Right ventricle myocardium inferior (tissue), 1 donor: ENCODE measurements at places on chromosomes 2 and 18. TPM values are rescaled to one million over a fixed set of nuclear protein-coding genes. Genes with fewer than 3 reads are reported as not detected.

DNA sequence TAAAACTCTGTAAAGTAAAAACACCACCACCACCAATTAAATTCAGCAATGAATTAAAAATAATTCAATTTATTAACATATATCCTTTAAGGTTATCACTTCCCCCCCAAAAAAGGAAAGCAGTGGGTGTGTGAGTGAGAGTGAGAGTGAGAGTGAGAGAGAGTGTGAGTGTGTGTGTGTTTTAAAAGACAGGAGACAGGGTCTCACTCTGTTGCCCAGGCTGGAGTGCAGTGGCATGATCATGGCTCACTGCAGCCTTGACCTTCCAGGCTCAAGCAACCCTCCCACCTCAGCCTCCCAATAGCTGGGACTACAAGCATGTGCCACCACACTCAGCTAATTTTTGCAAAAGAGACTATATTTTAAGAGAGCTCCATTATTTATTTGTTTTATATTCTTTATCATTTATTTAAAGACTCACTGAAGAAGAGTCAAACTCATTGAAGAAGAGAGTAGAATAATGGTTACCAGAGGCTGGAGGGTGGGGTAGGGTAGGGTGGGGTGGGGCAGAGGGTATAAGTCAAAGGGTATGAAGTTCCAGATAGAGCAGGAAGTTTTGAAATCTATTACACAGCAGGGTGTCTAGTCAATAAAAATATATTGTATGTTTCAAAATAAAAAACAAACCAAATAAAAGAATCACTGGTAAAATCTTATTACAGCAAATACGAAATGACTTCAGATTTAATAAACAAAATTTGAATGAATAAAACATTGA is 121.6 kb downstream of the C2orf74 start:
- DNase-seq: no peak

GRCh38 chr2:208669394-208669793 is 262.8 kb downstream of the PTH2R start:
- DNase-seq: no peak

- DNase-seq: no peak
Observed at GRCh38 chr2:99880148-99880963, 262.0 kb downstream of the AFF3 start.

DNA sequence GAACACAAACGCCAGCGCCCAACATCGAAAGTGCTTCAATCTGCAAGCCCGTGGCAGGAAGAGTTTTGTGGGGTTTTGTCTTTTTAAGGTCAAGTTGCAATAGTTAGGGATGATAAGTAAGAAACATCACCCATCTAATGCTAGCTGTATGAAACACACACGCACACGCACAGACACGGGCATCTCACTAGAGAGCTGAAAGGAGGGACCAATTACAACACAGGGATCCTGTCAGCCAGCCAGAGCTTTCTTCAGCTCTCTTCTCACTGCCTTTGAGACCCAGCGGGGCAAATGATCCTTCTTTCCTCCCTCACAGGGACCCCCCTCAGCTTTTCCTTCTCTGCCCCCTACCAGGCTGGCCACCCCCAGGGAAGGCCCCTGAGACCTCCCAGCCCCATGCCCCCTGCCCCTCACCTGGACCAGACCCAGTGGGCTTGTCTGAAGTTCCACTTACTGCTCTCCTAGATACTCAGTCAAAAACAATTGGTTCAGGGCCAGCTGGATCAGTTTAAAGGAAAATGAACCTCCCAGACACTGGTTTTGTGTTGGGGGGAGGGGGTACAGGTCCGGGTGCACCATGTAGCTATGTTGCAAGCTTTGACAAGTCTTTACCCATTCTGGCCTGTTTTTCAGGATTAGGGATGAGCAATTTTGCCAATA is 17.9 kb downstream of the CYP26B1 start:
- no peak for DNase-seq

DNA sequence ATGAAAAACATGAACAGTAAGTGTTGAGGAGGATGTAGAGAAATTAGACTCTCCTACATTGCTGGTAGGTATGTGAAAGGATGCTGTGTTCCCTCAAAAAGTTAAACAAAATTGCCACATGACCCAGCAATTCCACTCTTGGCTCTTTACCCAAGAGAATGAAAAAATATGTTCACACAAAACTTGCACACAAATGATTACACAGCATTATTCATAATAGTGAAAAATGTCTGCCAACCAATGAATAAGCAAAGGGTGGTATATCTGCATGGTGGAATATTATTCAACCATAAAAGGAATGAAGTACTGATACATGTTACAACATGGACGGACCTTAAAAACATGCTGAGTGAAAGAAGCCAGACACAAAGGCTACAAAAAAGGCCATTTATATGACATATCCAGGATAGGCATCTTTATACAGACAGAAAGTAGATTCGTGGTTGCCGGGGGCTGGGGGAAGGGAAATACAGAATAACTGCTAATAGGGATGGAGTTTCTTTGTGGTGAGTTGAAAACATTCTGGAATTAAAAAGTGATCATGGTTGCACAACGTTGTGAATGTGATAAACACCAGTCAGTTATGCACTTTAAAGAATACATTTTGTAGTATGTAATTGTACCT is 85.4 kb upstream of the MYO3B start:
- no peak for DNase-seq

GRCh38 chr2:24225499-24226242 is 50.8 kb downstream of the FAM228A start:
- no peak for DNase-seq

- no peak for DNase-seq
Observed at GRCh38 chr2:74525717-74526648, at the start of gene DQX1. DQX1 (minus strand) TSS chr2:74526231; CDS start chr2:74525729, 502 bp downstream.

DNA sequence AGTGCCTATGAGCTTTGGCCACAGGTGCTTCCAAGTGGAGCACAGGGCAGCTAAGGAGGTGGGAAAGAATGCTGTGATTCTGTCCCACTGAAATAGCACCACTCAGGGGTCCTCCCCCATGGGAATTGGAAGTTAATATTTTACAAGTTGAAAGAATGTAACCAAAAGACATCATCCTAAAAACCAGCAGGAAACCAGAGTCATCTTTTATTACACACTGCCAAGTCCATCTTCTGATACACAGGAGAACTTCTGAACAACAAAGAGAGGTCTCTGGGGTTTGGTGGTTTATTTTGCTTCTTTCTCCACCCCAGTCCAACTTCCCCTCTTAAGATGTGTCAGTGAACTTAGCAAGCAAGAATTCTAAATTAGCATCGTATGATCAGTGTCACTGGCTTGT is 47.7 kb downstream of the COLEC12 start:
- DNase-seq: no peak

- DNase-seq: no peak
Observed at GRCh38 chr2:108315444-108315934, 26.8 kb downstream of the SULT1C2 start.

CPLX4 gene
- total RNA-seq: not detected

PKP4 gene
- total RNA-seq: 47.9 TPM

CD8A gene
- 1.2 TPM for total RNA-seq

ANXA4 gene
- total RNA-seq: 27.5 TPM
